Activated CD4-positive, alpha-beta T cell treated with anti-CD3 and anti-CD28 coated beads, Interleukin-2, amount 10 ng/mL, durations not matched to agents 7 days and 5 days (primary cell): ENCODE measurements at places on chromosomes 12 and 14. TPM values are rescaled to one million over a fixed set of nuclear protein-coding genes. Genes with fewer than 3 reads are reported as not detected.

- no peak for DNase-seq
Measured at GRCh38 chr12:15979096-15980092, 68.3 kb downstream of the DERA start.

- no peak for DNase-seq
Measured at GRCh38 chr12:113774526-113774925, 191.6 kb downstream of the RBM19 start.

DNA sequence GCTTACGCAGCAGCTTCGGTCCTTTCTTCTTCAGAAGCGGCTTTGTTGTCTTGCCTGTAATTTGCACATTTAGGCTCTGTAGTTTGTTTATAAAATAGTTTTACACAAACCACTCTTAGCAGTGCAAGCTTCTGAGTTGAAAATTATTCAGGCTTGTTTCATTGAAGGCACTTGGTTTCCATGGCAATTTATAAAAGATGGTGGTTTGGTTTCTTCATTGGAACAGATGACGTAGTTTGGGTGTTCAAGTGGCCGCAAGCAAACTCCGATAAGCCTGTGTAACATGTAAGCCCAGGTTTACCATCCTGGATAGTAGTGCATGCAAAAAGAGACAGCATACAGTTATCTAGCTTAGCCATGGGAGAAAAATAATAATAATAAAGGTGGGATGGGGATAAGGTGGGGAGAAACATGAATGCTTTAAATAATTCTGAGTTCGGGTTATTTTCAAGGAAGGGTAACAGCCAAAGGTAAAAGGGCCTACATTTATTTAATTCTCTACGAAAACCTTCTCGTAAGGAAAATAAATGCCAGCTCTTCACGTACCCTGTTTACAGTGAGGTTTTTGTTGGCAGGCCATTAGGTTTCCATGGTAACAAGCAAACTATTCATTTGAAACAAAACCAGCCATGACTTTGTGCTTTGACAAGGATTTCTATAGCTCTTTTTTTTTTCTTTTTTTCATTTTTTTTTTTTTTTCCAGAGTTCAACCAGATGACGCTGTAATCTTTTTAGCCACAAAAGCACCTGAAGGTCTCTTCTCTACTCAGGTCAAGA, 189.6 kb upstream of the RPL10L start:
- no peak for DNase-seq

DNA sequence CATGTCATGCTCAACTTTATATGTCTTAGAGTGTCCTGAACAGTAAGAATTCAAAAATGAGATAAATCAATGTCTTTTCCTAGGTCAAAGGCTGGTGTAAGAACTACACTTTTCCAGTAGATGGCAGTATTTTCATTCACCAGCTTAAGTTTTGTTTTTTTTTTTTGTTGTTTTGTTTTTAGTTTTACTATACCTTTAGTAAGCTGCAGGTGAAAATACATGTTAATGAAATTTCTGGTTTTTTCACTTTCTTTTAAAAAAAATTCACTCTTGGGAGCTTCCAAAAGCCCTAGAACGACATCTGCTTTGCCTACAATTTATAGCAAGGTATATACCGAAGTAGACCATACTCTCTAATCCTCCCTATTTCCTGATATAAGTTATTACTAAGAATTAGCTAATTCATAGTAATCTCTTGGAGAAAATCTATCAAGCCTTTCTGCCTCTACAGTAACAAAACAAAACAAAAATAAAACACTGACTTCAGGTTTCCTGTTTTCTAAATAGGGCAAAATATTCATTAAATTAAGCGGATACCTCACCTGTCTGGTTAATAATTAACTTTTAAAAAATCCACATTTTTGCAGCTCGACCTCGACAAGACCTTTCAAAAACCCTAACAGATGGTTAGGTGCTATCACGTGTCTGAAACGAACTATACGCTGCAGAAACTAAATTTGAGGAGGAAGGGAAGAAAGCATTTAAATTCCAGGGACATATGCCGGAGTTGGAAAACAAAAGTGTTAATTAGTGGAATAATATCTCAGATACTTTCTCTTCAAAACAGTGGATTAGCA, 2.7 kb upstream of the SAMD4A start:
- no peak for DNase-seq

- DNase-seq, result no peak
Measured at GRCh38 chr12:14614704-14615121, 47.0 kb upstream of the PLBD1 start.

- DNase-seq, result no peak
Measured at GRCh38 chr14:71362920-71363584, 455.8 kb downstream of the PCNX1 start.

- no peak for DNase-seq
Measured at GRCh38 chr12:109289551-109289950, 19.5 kb downstream of the FOXN4 start.

GRCh38 chr12:89991807-89992590, 283.4 kb upstream of the ATP2B1 start:
- no peak for DNase-seq

GRCh38 chr12:88420457-88420856, 159.8 kb downstream of the KITLG start:
- no peak for DNase-seq

DNA sequence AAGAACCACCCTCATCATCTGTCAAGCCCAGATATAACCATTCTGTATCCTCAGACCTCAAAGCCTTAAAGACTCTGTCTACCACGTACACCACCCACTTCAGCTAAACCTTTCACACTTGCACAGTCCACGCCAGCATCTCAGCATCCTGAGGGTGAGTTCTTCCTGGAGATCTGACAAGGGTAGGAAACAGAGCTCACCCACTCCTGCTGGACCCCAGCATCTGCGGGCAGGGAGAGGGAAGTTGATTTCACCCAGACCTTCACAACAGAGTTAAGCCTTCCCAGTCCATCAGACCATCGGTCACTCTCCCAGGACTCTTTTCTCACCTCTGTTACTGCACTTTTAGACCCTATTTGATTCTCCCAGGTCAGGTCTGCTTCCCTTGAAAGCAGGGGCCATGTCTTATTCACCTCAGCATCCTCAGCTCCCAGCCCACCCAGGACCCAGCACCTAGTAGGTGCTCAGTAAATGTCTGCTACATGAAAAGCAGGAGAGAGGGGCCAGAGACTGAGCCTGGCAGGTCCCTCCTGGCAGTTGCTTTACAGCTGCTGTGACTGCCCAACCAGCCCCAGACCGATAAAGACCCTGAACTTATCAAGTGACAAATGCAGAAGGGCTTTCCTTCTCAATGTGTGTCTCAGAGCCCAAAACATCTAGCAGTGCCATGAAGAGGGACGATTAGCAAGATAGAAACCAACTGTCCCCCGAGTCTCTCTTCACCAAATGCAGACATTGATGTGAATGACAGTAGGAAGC, 34.1 kb downstream of the ANO2 start:
- no peak for DNase-seq

DNA sequence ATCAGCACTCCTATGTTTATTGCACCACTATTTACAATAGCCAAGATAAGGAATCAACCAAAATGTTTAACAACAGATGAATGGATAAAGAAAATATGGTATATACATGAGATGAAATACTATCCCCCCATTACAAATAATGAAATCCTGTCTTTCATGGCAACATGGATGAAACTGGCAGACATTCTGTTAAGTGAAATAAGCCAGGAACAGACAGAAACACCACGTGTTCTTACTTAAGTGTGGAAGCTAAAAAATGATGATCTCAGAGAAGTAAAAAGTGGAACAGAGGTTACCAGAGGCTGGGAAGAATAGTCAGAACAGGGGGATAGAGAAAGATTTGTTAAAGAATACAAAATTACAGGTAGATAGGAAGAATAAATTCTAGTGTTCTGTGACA, 113.7 kb upstream of the MDM1 start:
- no peak for DNase-seq

DNA sequence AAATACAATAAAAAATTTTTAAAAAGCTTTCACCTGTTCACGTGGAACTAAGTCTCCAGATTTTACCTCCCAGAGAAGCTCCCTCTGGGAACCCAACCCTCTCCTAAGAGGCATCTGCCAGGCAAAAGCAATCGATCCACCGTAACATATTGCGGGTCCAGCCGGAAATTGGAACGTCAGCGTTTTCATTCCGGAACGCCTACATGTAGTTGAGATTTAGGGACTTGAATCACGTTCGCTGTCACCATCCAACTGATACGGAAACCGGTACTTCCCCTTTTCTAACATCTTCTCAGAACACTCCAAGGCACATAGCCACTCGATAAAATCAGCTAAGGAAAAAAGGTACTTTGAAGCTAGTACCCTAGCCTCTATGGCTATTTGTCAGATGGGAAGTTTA, 70.3 kb downstream of the COX16 start:
- peak; percentile 9 for DNase-seq

DNA sequence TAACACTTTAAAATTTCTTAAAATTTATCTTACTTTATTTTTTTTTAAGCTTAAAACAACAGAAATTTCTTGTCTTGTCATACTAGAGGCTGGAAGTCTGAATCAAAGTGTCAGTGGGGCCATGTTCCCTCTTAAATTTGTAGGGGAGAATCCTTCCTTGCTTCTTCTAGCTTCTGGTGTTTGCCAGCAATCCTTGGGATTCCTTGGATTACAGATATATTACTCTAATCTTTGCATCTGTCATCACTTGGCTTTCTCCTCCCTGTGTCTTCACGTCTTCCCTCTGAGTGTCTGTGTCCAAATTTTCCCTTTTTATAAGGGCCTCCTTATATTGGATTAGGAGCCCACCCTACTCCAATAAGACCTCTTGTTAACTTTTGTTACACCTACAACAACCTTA, 135.6 kb upstream of the PTPRB start:
- DNase-seq, result no peak

DNA sequence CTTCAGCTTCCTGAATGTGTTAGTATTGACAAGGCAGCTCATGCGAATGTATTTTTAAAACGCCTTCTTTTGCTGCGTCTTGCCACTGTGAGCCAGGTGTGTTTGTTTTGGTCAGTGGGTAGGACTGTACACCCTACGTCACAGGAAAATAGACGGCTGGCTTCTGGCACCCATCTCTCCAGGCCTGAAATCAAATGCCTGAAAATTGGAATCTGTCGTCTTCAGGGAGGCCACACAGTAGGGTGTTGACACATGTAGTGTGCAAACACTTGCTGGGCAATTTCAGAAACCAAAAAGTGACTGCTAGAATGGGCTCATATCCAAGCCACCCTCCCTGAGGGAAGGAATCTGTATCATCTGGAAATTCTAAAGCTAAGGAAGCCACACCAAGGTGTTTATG, 209.3 kb downstream of the TTC8 start:
- no peak for DNase-seq

DNA sequence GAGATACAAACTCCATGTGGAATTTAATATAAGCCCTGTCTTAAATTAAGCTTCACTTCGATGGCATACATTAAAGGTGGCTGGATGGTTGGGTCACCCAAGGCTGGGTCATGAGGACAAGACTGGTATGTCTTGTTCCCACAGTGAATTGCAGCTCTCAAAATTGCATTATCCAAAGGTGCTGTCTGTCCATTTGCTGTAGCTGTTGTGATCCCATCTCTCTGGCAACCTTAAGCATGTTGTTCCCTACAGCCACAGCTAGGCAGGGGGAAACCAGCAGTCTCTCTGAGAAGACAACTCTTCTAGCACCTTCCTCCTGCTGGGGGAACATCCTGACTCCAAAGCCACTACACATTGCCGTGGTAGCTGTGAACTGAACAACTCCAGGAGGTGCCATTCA, 187.0 kb downstream of the NUAK1 start:
- DNase-seq, result no peak

DNA sequence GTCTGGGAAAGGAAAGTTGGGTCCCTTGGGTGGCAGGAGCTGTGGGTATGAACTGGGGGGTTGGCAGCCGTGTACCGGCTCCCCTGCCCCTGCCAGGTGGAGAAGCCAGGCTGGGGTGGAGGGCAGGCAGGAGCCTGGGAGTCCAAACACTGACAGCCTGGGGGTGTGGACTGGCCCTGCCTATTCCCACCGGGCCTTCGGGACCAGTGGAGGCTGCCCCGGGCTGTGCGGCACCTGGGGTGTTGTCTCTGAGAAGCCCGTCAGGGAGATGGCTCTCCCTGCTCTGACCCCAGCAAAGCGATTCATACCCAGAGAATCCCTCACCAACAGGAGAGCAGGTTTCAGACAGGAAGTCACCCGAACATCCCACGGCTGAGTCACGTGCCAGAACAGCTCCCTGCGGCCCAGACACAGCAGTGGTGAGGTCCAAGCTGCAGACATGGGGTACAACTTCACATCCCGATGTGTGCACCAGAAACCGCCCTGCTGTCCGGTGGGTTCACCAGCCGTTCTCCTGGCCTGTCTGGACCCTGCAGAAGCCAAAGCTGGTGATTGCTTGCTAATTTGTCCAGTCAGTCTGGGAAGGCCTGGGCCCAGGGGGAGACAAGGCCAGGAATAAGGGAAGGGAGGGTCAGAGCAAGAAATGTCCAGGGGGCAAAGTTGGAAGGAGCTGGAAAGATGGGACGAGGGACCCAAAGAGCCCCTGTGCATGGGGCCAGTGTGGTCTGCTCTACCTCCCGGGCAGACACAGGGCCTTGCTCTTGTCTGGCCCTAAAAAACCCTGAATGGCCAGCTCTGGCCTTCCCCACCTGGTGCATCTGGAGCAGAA, 2.1 kb upstream of the GPR132 start:
- peak; percentile 64 for DNase-seq

GRCh38 chr12:6330192-6330591, 11.7 kb downstream of the TNFRSF1A start:
- no peak for DNase-seq

DNA sequence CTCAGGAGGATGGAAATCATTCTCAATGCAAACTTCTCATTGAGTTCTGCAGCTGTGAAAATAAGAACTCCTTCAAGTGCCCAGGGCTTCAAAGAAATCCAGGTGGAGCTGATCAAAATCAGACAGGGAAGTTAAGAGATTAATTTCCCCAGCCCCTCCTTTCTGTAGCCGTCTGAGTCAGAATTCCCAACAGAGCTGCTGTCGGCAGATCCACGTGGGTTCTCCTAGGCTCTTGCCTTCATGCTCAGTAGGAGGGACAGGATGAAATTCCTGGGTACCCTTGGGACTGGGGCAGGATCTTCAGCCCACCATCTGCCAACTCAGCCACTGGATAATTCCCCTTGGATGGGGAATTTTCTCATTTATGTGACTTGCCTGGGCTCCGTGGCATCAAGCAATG, 13.3 kb downstream of the TGFB3 start:
- DNase-seq, result no peak

- DNase-seq, result no peak
Measured at GRCh38 chr14:75769047-75769685, 108.1 kb downstream of the TTLL5 start.

- DNase-seq, result no peak
Measured at GRCh38 chr14:103705118-103705503, 10.1 kb downstream of the XRCC3 start.

The NANOG gene
- total RNA-seq, result not detected

The IFI27L2 gene
- 76.0 TPM for total RNA-seq

The SLCO1A2 gene
- total RNA-seq, result not detected

The CACNA1C gene
- total RNA-seq, result 0.12 TPM

The IL22 gene
- total RNA-seq, result 0.42 TPM

The MYH6 gene
- total RNA-seq, result 0.07 TPM

The PZP gene
- total RNA-seq, result not detected

The ADAMTS20 gene
- not detected for total RNA-seq

The BEST3 gene
- not detected for total RNA-seq

The KRT73 gene
- 8.6 TPM for total RNA-seq

The KRT6A gene
- total RNA-seq, result not detected
